Breast epithelium (tissue), 4 donors: ENCODE measurements at places on chromosomes 2 and 18. TPM values are rescaled to one million over a fixed set of nuclear protein-coding genes. Genes with fewer than 3 reads are reported as not detected.

GRCh38 chr18:58046794-58047555, 2.9 kb downstream of the NEDD4L start:
- H3K4me3 ChIP-seq: peak overlapping the region; percentile 97
- no peaks in the 10 kb centered on the region for H3K36me3 ChIP-seq
- no peak for DNase-seq

- DNase-seq: no peak
- no peak overlapping the region for H3K4me3 ChIP-seq
- H3K27me3 ChIP-seq: no peaks in the 10 kb centered on the region
- no peak overlapping the region for H3K27ac ChIP-seq
Measured at GRCh38 chr2:182133195-182133891, 147.7 kb downstream of the PPP1R1C start.

DNA sequence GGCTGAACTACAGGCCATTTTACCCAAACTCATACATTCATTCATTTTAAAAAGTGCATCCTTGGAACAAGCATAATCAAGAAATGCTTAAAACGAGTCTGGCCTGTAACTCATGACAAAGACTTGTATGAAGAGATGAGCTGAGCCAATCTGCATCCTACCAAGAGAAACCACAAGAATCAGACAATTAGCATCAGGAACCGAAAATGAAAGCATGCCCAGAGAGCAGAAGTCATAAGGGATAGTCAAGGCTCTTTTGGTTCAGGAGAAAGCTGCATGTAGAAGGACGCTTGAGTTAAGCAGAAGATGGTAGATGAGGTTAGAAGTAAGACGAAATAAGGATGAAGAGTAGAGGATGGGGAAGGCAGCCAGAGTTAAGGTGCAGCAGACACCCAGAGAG, 137.0 kb upstream of the CTNNA2 start:
- no peak for DNase-seq
- H3K4me3 ChIP-seq: no peak overlapping the region
- H3K36me3 ChIP-seq: no peaks in the 10 kb centered on the region
- H3K4me1 ChIP-seq: no peaks in the 10 kb centered on the region
- H3K27me3 ChIP-seq: no peaks in the 10 kb centered on the region

DNA sequence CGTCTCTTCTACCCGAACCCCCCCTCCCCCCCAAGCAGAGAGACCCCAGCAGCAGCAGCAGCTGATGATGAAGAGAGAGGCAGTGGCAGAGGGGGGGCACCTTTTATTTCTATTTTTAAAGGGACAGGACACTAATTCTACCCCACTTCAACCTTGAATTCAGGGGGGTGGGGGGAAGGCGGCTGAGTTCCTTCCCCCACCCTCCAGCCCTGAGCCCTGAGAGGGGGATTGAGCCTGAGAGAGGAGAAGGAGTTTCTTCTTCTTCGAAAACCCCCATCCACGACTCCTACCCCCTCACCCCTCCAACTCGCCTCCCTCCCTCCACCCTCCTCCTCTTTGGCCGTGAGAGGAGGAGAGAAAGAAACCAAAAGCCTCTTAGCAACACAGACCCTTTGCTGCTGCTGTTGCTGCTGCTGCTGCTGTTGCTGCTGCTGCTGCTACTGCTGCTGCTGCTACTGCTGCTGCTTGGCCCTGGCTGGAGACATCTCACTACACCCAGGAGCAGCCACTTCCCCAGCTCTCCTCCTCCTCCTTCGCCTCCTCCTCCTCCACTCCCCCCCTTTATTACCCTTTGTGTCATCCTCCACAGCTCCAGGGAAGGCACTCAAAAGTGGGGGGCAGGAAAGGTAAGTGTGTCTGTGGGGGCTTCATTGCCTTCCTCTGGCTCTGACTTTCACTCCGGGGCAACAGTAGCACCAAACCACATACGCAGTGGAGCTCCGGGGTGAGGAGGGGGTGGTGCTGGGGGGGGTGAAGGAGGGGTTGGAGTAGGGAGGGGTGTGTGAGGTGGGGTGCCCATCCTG, at the start of gene MBD5:
TSS of gene MBD5 (plus strand) at position 33 of the 803 bp plus-strand sequence.
- DNase-seq: peak; percentile 51
- no peaks in the 10 kb centered on the region for H3K36me3 ChIP-seq
- H3K27me3 ChIP-seq: no peaks in the 10 kb centered on the region
- peaks cover 8% of the 10 kb centered on the region for H3K4me1 ChIP-seq
- H3K27ac ChIP-seq: peak within 1 kb of the TSS; percentile 93

DNA sequence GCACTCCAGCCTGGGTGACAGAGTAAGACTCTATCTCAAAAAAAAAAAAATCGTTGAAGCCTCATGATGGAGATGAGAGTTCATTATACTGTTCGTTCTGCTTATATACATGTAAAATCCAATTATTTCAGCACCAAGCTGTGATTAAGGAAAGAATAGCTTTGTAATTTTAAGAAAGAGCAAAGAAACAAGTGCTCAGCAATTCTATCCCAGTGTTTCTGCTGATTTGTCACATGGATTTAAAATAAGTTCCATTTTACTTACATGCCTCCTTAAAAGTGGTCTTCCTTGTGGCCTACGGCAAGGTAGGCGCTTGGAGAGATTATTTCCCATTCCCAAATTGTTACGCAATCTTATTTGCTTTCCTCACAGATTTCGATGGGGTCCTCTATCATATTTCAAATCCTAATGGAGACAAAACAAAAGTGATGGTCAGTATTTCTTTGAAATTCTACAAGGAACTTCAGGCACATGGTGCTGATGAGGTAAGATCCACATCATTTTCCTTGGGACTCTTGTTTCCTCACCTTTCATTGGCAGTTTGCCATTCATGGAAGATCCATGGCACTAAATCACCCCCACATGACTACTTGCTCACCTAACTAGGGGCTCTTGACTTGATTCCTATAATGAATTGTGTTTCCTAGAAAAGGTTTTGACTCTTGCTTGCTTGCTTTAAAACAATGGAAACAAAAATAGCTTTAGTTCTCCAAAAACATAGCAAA, 11.5 kb downstream of the ARPC2 start:
- no peak for DNase-seq
- H3K4me1 ChIP-seq: no peaks in the 10 kb centered on the region
- H3K27me3 ChIP-seq: no peaks in the 10 kb centered on the region
- peak overlapping the region; percentile 23 for H3K27ac ChIP-seq

DNA sequence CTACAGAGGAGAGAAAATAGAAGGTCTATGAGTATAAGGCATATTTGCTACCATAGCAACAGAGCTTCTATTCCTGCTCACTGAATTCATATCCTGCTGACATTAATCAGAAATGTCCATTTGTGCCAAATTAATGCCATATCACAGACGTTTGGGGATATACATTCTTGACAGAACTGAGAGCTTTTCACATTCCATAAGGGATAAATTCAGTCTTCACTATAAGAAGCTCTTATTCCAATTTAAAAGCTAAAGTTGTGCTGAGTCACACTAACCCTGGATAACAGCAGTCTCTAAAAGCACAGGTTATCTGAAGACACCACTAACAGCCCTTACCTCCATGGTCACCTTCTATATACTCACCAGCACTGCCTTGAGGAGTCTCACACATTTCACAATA, 178.1 kb downstream of the RAB3GAP1 start:
- no peak overlapping the region for H3K4me3 ChIP-seq
- H3K27me3 ChIP-seq: no peaks in the 10 kb centered on the region
- no peak overlapping the region for H3K27ac ChIP-seq
- DNase-seq: no peak

GRCh38 chr2:164302786-164303185, 318.5 kb downstream of the GRB14 start:
- no peak overlapping the region for H3K27ac ChIP-seq
- H3K36me3 ChIP-seq: no peaks in the 10 kb centered on the region
- no peak overlapping the region for H3K4me3 ChIP-seq
- H3K4me1 ChIP-seq: no peaks in the 10 kb centered on the region
- H3K27me3 ChIP-seq: no peaks in the 10 kb centered on the region

DNA sequence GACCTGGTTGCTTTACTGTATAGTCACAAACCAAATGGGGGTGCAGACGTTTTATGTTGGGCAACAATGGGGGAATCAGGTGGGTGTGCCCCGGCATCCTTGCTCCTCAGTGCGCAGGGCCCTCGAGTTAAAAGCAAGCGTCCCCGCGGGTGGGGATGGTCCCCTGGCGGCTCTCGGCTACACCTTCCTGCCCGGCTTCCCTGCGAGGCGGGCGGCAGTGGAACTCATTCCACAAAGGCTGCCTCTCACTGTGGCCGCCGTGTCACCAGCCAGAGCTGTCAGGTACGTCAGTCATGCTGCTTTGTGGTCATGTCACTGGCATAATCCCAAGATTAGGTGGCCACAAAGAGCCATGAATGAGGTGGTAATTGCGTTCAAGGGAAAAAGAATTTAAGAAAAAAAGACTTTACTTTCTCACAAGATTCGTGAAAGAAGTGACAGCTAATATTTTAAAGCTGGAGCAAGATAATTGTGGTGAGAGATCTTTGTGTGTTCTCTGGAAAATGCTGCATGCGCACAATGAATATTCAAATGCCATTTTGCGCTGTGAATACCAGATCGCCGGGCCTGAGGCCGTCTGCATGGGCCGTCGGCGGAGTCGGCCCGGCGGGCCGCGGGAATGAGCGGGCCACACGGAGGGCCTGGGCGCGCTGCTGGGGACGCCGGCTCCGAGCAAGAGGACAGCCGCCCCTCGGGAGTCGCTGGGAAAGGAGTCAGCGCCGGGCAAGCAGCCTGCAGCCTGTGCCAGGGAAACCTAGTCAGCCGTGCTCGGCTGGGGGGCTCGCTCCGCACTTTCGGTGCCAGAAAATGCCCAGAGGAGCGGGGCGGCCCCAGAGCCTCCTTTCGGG, 82.3 kb upstream of the LDLRAD4 start:
- H3K4me1 ChIP-seq: no peaks in the 10 kb centered on the region
- H3K27me3 ChIP-seq: no peaks in the 10 kb centered on the region
- peak overlapping the region; percentile 86 for H3K27ac ChIP-seq
- H3K4me3 ChIP-seq: peak overlapping the region; percentile 66

DNA sequence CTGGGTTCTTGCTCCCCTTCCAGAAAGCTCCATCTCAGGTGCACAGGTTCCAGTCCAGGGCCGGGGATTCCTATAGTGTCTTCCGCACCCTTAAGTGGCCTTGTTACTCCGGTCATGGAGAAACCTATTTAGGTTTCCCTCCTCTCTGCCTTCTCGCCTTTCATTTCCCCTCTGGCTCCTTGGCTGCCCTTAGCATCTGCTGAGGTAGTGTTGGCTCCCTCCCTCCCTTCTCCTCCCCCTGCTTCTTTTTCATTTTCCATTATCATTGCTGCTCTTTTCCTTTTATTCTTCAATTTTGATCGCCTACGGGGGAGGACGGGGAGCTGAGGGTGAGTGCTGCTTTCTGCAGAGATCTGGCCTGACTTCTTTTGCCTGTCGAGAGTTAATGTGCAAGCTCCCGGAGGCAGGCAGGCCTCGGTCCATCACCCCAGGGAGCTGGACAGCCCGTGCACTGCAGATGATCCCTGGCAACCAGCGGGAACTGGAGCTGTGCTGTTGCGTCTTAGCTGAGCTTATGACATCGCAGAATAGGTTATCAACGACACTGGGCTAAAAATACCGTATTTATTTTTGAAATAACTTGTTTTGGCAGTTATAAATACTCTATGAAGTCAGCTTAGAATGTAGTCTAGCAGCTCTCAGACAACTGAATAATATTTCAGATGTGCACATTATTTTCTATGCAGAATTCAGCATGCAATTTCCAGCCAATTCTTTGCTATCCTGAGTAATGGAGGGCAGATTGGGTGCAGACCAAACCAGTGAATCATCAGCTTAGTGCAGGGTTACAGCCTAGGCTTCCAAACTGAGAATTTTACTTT, 141.9 kb downstream of the SLC4A3 start:
- DNase-seq: no peak
- no peaks in the 10 kb centered on the region for H3K4me1 ChIP-seq
- no peaks in the 10 kb centered on the region for H3K36me3 ChIP-seq

DNA sequence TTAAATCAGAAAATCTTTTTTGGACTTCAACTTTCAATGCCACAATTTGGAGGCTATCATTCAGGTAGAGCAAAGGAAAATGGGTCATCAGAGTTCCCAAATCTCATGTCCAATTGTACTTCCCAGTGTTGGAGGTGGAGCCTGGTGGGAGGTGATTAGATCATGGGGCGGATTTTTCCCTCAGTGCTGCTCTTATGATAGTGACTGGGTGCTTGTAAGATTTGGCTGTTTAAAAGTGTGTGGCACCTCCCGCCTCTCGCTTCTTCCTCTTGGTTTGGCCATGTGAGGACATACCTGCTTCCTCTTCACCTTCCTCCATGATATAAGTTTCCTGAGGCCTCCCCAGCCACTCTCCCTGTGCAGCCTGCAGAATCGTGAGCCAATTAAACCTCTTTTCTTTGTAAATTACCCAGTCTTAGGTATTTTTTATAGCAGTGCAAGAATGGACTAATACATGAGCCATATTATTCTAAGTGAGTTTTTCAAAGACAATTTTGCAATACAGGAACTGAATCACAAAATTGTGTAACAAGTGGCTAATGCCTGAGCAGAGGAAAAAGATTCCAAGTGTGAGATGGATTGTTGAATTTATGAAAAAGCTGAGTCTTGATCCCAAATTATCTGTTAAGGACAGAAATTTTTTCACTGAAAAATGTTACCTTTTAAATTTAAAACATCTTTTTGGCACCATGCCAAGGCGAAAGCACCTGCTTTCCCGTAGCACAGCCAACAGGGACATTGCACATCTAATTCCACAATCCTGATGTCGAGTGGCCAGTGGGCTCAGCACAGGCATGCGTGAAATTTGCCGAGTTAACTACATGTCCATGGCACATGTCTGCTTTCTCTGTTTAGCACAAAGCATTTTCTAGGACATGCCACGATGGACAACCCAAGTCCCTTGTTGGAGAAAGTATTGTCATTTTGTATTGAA, 150.9 kb downstream of the COL6A3 start:
- no peak for DNase-seq
- no peaks in the 10 kb centered on the region for H3K27me3 ChIP-seq
- H3K4me1 ChIP-seq: no peaks in the 10 kb centered on the region
- H3K36me3 ChIP-seq: no peaks in the 10 kb centered on the region
- no peak overlapping the region for H3K27ac ChIP-seq
- no peak overlapping the region for H3K4me3 ChIP-seq

GRCh38 chr2:125707611-125708010, 948.3 kb upstream of the GYPC start:
- H3K36me3 ChIP-seq: no peaks in the 10 kb centered on the region
- H3K4me1 ChIP-seq: no peaks in the 10 kb centered on the region
- H3K27me3 ChIP-seq: no peaks in the 10 kb centered on the region

DNA sequence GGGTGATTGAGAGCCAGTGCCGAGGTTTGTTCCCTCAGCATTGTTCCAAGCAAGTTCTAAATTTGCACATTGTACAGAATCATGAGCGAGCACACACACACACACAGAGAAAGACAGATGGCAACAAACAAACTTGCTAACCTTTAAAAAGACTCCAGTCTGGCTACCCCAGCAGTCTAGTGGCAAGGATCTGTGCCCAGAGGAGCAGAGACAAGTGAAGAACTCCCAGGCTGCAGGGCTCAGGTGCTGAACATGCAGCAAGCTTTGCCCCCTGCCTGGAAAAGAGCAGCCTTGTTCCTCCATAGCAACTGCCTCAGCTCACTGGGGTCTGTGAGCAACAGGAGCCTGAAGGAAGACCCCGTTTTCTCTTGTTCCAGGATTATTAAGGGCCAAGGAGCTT, 169.2 kb upstream of the CCDC68 start:
- H3K4me3 ChIP-seq: no peak overlapping the region
- H3K4me1 ChIP-seq: no peaks in the 10 kb centered on the region
- no peaks in the 10 kb centered on the region for H3K27me3 ChIP-seq
- DNase-seq: no peak
- no peak overlapping the region for H3K27ac ChIP-seq

The TMEM200C gene
- total RNA-seq: 0.16 TPM

The CYP20A1 gene
- total RNA-seq: 45.4 TPM

The UGT1A5 gene
- not detected for total RNA-seq

The ALPI gene
- not detected for total RNA-seq

The EN1 gene
- 0.29 TPM for total RNA-seq

The GAREM2 gene
- 1.4 TPM for total RNA-seq

The CEP76 gene
- total RNA-seq: 7.4 TPM

The RNF152 gene
- total RNA-seq: 8.6 TPM
